ENCODE measurements at places on chromosomes 6 and 20.
A peak's percentile ranks its signal among the peaks of the same experiment; 100 is the strongest.

DNA sequence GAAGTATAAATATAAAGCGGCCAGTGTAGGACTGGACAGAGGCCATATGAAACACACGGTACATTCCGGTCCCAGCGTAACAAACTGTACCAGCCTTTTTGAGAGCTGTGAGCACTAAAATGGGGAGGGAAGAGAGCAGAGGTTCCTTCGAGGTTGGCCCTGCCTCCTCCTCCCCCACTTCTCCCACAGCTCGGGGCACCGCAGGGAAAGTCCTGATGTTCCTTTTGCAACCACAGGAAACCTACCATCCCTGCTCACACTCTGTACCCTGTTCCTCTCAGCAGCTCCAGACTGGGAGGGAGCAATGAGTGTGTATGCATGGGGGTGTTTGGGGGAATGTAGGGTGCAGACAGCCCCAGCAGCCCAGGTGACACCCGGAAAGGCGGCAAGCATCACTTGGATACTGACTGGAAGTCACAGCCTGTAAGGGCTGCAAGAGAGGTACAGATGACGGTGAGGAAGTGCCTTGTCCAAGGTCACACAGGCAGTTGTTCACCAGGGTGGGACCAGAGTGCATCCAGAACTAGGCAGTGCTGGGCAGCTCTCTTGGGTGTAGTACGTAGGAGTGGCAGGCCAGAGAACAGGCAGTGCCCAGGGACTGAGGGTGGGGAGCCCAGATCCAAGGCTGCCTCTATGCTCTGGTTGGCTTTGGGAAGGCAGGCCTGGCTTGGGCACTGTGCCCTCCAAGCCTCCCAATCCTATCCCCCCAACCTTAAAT, 11.0 kb upstream of the ARMC12 start:
- peak; percentile 69 for DNase-seq

- DNase-seq, result no peak
Measured at GRCh38 chr20:33744773-33745385, 13.1 kb downstream of the ZNF341 start.

- DNase-seq, result no peak
Measured at GRCh38 chr6:17662585-17662984, 44.1 kb downstream of the NUP153 start.

GRCh38 chr6:91240878-91241603, 654.2 kb upstream of the MAP3K7 start:
- no peak for DNase-seq

- DNase-seq, result no peak
Measured at GRCh38 chr6:116008470-116009243, 52.0 kb downstream of the FRK start.

DNA sequence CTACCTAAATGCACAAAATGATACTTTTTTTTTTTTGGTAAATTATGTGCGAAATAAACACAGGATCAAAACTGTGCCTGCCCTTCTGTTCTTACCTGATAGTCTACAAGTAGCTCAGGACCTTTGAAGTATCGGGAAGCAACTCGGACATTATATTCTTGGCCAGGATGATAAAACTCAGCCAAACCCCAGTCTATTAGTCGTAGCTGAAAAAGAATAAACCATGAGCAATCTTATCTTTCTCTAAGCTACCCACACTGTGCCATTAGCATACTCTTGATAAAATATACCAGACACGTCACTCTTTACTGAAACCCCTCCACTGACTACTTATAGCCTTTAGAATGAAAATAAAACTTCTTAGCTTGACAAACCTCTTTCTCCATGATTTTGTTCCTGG, 29.8 kb upstream of the TBC1D20 start:
- DNase-seq, result no peak

DNA sequence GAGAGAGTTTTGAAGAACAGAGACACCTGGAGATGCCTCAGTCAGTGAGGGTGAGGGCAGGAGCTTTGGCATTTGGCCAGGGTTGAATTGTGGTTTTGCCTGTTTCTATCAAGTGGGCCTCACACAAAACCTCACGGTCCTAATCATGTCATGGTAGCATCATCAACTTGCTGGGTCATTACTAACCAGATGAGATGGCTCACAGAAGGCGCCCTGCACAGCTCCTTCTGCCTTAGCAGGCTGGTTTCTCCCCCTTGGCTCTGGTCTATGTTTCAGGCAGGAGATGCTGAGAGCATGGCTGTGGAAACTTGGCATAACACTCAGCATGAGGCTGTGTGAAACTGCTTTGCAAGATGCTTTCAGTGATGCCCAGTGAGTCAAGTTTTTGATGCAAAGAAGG, 99.3 kb downstream of the LRRC1 start:
- no peak for DNase-seq

DNA sequence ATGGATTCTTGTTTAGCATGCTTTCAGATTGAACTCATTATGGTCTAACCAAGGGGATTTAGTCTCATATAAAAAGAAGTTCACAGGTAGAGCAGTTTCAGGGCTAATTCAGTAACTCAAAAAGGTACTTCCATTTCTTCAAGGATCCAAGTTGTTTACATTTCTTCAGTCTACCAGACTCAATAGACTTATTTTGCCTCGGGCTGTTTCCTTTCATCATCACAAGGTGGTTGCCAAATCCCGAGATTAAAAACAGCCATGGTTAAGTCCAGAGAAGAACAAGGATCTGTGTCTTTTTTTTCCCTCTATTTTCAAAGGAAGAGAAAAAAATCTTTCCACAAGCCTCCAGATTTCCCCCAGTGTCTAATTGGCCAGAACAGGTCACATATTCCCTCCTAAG, 69.8 kb upstream of the SNX9 start:
- DNase-seq, result no peak

- no peak for DNase-seq
Measured at GRCh38 chr6:137025786-137026730, 18.7 kb downstream of the IL20RA start.

GRCh38 chr20:58565461-58566175, 50.4 kb upstream of the APCDD1L start:
- no peak for DNase-seq

DNA sequence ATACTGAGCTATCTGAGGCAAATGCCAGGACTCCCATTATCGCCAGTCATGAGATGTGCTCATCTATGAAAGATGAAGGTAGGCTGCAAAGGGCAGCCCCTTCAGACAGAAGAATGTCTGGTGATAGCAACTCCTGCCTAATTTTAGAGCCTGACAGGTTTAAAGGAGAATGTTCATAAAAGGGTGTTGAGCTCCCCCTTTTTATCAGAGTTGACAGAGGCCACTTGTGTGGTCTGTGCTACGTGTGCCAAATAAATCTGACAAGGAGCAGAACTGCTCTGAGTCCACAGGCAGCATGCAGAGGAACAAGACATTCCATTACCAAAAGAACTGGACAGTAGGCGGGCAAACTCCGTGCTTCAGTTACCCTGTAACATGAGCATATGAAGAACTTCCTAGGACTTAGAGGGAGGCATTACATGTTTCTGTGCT, 101.8 kb downstream of the PREP start:
- DNase-seq, result no peak

DNA sequence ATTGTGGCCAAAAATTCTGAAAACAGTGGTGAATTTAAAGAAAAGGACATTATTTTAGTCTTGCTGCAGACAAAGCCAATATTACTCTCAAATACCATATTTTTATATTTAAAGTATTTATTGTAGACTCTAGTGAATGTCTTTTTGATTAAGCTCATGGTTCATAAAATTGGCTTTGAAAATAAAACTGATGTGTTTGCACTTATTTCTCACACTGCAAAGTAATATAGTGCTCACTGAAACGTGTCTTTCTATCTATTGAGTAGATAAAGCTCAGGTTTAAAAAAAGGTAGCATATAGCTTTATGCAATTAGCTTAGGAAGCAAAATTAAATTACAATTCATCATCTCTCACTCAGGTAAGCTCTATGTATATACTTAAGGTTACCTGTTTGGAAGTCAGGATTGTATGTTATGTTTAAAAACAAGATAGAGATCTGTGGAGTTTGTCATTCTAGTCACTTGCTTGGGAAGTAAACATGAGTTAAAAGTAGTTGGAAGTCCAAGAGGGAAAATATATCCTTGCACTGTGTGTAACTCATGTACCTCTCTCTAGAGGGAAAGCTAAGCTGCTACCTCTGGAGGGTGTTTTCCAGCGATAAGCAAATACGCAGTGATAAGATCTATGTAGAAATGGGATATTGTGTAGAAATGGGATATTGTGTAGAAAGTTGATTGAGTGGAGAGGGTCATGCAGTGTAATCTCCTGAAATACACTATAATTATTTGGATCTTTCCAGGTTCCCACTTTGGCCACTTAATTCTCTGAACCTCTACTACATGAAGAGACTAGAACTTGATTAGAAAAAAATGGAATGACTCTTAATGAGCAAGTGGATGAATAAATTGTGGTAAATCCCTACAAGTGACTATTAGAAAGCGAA, 29.9 kb upstream of the SPTLC3 start:
- DNase-seq, result no peak

DNA sequence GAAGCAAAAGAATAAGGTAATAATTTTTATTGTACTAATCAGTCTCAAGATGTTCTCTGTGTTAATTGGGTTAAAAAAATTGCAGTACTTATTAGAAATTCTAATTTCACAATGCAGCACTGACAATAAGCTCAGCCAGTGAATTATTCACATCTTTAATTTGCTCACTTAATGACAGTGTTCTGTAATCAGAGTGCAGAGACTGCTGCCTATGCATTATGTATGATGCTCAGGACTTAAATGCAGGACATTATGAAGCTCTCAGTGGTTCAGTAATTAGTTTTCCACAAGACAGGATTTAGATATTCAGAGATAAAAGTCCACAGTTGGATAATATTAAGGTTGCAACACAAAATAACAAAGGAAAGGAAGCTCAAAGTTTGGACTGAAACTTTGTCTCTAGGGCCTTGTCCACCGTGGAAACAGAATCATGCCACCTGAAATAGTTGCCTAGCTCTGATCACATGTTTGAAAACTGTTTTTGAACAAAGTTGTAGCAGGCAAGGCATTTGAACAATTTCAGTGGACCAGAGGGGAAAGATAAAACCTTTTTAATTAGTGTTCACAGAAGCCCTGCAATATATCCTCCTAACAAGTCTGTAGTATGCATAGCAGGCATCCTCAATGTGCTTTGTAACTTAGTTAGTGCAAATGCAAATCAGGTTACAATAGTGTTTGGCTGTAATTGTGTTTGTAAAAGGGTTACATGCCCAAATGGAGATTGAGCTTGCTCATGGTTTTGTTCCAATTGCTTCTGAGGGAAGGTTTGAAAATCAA, 23.7 kb upstream of the MMS22L start:
- DNase-seq, result no peak

Measured in brain pericyte (primary cell).